T-helper 9 cell (primary cell): ENCODE measurements at places on chromosomes 11 and 22.

DNA sequence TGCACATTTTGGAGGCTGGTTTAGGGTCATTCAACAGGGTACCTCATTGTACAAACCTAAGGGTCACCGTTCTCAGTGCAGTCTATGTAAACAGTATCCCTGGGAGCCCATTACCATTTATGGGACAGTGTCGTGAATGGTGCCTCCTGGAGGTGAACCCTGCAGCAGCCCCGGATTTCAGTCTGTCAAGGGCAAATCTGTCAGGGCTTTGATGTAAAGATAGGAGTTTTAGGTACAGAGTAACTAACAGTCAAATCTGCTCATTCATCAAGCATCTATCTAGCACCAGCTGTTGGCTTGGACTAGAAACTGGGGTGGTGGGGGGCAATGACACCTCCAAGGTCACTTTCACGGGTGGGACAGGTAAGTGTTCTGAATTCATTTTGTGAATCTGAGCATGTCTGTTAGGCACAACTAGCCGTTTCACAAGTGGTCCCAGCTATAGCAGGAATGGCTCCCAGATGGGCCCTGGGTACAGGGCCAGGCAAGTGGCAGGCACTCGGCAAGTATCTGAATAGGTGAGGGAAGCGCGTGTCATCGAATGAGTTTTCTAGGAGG is 63.6 kb downstream of the PARVG start:
- DNase-seq = no peak

DNA sequence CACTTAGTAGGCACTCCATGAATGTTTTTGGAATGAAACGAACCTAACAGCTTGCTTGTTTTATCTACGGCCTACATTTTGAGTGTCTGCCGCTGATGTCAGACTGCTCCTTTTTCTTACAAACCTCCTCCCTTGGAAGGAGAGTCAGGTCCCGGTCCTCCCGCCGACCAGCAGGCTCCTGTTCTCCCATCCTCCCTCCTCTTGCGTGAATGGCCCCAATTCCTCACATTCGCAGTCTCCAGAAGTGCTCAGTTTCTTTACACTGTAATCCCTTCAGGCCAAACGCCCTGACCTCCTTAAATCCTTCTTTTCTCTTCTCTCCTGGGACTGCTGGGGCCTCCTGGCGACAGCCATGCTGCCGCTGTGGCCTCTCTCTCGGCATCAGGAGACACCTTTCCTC is 82.6 kb upstream of the CSNK2A3 start:
- no peak for DNase-seq

DNA sequence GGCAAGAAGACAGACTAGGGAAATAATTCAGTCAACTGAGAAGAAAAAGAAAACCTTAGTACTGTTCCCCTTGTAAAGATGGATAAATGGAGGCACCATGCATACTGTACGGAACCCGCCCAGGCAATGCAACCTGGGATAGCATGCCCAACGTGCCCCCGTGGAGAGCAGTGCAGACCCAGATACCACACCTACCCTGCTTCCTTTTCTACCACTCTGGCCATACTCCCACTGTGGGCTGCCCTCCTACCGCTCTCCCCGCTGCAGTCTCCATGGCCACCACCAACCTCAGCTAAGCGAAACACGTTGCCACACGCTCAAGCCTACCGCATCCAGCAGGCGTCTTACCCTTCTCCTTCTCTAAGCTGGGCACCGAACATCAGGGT is 117.4 kb upstream of the SERPIND1 start:
- no peak for DNase-seq

DNA sequence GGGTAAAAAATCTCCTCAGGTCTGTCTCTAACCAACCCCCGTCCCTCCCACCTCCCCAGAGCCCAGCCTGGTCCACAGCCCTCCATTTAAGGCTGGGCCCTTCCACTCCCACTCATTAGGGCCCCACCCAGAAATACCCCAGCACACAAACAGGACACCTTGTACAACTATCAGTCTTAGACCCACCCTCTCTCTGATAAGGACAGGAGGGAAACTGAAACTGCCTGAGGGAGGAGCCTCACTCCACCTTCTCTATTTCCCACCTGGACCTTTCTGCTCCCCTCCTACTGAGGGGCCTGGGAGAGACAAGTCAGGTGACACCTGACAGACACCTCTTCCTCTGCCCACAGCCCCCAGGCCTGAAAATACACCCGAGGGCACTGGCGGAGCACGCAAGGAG is 90.2 kb downstream of the PLEKHA7 start:
- DNase-seq = no peak

DNA sequence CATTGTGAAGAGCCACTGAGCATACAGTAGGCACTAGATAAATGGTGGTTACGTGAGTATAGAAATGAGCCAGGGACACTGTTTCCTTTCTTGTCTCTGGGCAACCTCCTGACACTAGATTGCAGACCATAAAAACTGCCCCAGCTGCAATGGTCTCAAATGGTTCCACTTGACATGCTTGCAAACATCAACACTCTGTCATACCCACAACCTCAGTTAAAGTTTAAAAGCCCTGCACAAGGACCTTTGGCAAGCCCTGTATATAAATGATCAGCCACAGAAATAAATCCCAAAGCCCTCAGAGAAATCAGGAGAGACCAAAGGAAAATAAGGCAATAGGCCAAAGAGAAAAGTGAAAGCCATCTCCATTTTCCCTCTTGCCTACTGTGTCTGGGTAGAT is 20.7 kb downstream of the PLEKHA7 start:
- no peak for DNase-seq
